ENCODE measurements at places on chromosomes 1 and 21.

GRCh38 chr1:87474098-87474497, 145.4 kb downstream of the LMO4 start:
- DNase-seq, result no peak

DNA sequence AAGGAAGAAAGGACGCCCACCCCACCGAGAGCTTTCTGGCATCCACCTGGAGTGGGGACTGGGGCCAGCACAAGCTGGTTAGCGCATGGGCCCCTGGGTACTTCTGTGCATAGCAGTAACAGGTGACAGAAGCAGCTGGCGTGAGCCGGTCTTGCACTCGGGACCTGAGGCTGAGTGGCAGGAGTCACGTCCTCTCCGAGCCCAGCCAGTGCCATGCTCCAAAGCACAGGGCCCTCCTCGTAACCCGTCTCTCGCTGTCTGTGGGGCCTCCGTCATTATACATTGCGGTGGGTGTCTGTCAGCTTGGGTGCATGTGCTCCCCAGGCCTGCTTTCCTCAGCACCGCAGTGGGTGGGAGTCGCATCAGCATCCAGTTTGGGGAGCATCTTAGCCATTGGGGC, 87.6 kb upstream of the VAMP3 start:
- DNase-seq, result no peak

GRCh38 chr1:41723786-41724185, 194.9 kb downstream of the HIVEP3 start:
- DNase-seq, result no peak

DNA sequence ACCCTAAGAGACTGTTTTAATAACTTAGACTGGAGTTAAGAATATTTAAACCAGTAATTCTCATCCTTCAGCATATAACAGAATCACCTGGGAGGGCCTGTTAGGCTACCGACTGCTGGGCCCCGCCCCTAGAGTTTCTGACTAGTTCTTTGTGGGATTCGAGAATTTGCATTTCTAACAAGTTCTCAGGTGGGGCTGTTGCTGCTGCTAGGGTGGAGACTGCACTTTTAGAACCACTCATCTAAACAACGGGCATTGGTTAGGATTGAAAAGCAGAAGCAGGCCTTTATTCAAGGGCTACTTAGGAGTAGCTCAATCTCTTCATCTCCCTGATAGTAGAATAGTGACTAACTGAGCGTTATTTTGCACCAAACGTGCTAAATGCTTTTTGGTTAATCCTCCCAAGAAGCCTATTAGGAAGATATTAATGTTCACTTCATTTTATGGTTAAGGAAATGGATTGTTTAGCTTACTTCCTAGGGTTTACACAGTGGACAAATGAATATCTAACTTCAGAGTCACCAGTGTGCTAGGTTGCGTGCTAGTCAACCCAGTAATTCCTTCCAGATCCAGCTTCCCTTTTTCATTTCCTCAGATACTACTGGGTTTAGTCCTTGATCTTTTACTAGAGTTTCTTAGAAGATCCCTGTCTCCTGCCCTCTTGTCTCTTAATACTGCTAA, 31.1 kb upstream of the UAP1 start:
- no peak for DNase-seq

DNA sequence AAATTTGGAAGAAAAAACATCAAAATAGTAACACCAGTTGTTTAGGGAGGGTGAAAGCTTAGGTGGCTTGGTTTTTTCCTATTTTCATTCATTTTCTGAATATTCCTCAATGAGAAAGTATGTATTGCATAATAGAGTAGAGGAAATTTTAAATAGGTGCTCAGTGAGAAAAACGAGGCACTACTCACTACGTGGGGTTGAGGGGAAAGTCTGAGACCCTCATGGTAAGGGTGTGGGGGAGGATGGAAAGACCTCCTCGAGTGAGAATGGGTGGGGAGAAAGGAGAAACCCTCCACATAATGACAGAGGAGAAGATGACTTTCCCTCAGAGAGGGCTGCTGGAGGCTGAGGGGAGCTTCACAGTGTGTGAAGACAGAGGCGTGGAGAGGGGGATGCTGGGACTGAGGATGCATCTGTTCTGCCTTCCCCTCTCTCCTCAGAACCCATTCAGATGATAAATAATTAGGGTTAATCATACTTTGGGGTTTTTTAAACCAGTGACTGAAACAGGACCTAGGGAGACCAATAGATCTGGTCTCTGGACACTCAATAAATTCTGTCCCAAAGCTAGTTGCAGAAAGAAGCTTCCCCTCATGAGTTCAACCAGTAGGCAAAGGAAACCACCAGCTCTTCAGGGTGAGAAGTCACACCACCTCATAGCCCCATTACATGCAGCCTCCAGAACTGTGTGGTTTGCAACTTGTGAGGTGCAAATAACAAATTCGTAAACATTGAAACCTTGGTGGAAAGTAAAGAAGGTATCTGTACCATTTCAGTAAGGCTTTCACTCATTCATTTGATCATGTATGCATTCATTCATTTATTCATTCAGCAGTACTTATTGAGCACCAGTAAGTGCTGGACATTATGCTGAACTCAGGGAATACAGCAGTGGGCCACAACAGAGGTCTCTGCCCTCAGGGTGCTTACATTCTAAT, 17.1 kb downstream of the SLAMF7 start:
- peak; percentile 58 for DNase-seq

DNA sequence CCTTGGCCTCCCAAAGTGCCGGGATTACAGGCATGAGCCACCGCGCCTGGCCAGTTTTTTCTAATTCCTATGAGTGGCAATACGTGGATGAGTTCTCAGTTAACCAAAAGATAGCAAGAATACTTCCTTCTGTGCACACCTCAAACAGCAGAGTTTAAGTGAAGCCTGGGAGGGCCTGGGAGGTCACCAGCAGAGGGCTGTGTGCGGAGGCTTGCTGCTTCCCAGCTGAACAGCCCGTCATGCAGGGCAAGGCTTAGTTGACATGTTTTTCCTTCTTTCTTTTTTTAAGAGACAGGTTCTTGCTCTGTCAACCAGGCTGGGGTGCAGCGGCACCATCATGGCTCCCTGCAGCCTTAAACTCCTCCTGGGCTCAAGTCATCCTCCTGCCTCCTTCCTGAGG, 17.8 kb downstream of the GNG4 start:
- no peak for DNase-seq

GRCh38 chr21:40706176-40706575, 140.8 kb downstream of the DSCAM start:
- DNase-seq, result no peak

DNA sequence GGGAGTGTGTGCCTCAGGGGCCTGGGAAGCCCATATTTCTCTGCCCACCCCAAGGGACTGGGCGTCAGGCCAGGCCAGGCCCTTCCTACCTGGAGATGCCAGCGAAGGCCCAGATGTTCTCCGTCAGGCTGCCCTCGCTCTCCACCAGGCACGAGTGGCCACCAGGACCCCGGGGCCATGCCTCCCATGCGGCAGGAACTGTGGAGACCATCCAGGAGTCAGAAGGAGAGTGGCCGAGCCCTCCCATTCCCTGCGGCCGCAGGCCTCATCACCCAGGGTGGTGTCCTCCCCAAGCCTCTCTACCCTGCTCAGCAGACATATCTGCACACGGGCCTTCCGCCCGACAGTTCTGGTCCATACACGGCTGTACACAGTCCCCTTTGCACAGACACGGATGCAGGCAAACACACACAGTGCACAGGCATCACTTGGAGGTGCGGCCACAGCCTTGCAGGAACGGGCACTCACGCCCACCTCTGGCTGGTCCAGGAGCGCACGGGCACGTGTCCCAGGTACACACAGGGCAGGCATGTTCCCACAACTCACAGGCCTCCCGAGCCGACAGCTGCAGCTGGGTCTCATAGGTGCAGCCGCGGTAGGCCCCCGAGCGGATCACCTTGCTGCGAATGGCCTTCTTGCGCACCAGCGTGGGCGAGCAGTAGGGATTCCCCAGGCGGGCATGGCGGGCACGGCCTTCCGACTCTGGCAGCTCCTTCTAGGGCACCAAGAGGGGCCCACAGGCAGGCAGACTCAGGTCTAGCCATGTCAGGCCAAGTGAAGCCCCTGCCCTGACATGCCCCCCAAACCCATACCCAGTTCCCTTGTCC, 5.9 kb upstream of the KIF17 start:
- DNase-seq, result peak; percentile 2

DNA sequence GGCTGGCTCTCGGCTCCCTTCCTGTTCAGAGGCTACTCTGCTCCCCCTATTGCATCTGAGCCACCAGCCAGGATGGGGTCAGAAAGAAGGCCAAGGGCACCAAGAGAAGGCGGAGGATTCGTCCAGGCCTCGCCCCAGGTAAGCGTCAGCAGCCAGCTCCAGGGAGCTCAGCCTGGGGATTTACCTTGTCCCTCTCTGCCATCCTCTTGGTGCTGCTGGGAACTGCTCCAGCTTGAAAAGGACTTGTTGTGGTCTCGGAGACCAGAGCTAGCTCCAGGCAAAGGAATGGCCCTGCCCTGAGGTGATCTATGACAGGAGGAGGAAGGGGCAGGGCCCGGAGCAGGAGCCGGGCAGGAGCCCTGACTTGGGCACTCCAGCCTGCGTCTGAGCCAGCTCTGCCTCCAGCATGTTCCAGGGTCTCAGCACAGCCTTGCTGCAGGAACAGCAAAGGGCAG, 113.7 kb upstream of the IFFO2 start:
- DNase-seq, result no peak

DNA sequence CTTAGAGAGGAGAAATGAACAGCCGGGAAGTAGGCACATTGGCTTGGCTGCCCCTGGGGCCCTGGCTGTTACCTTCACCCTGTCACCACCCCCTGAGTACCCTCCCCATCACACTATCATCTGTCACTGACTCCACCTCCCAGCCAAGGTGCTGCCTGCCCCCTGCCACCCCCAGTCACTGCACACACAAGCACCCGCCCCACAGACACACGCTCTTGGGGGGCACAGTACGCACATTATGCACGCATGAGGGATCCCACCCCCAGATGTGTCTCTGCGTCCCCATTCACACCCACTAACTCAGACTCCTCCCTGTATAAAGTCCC, 223.3 kb downstream of the PTPRU start:
- no peak for DNase-seq

GRCh38 chr1:185956881-185957280, 222.7 kb downstream of the HMCN1 start:
- no peak for DNase-seq

GRCh38 chr1:21904704-21905520, 32.2 kb downstream of the HSPG2 start:
- peak; percentile 38 for DNase-seq

- peak; percentile 37 for DNase-seq
Measured at GRCh38 chr21:35933466-35933865, 126.9 kb downstream of the SETD4 start.

GRCh38 chr1:78165816-78166215, 120.0 kb downstream of the GIPC2 start:
- DNase-seq, result no peak

DNA sequence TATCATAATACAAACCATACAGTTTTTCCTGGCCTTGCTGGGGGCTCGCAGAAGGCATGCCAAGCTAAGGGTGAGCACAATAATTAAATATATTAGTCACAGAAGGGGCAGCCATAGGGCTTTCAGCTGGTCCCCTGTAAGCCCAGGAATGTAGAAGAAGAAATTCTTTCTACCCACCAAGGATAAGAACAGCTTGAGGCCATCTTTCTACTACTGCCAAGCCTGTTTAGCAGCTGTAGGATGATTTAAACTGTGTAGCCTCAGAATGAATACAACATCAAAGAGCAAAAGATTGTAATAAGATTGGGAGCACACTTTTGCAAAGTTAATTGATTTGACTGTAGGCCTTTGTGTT, 171.5 kb downstream of the LRRC7 start:
- no peak for DNase-seq

GRCh38 chr1:65793359-65793732, 651 bp downstream of the PDE4B start:
- DNase-seq, result no peak

DNA sequence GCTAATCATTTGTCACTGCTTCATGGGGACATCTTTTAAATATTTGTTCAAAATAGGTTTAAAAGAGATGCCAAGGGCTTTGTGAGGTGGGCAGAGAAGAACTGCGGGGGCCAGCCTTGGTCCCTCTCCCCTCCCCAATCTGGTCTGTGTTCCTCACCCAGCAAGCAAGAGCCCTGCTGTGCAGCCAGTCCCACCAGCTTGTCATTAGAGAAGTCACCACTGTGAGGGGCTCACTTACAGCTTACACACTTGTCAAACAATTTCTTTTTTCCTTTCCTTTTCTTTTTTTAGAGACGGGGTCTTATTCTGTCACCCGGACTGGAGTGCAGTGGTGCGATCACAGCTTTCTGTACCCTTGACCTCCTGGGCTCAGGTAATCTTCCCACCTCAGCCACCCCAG, 10.4 kb upstream of the CDK18 start:
- DNase-seq, result no peak

DNA sequence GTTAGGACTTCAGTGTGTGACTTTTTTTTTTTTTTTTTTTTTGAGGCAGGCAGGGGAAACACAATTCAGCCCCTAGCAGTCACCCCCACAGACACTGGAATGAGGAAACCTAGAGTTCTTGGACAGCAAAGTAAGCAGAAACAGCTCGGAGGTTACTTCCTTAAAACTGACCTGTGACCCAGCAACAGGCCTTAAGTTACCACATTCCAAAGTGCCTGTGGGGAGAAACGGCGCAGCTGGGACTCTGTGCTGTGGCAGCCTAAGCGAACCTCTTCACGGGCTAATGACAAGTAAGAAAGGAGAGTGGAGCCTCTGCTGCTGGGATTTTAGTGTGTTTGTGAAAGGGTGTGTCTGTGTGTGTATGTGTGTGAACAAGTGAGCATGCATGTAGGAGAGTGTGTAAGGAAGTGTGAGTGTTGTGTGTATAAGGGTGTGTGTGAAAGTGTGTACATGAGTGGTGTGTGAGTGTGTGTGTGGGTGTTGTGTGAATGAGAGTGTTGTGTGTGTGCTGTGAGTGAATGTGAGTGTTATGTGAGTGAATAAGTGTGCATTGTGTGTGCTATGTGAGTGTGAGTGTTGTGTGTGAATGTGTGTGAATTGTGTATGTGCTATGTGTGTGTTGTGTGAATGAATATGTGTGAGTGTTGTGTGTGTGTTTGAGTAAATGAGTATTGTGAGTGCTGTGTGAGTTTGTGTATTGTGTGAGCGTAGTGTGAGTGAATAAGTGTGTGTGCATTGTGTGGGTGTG, 180.8 kb downstream of the BRINP2 start:
- no peak for DNase-seq

- DNase-seq, result no peak
Measured at GRCh38 chr21:40021558-40022351, 154.5 kb downstream of the PCP4 start.

- no peak for DNase-seq
Measured at GRCh38 chr1:18564676-18565075, 66.0 kb upstream of the PAX7 start.

DNA sequence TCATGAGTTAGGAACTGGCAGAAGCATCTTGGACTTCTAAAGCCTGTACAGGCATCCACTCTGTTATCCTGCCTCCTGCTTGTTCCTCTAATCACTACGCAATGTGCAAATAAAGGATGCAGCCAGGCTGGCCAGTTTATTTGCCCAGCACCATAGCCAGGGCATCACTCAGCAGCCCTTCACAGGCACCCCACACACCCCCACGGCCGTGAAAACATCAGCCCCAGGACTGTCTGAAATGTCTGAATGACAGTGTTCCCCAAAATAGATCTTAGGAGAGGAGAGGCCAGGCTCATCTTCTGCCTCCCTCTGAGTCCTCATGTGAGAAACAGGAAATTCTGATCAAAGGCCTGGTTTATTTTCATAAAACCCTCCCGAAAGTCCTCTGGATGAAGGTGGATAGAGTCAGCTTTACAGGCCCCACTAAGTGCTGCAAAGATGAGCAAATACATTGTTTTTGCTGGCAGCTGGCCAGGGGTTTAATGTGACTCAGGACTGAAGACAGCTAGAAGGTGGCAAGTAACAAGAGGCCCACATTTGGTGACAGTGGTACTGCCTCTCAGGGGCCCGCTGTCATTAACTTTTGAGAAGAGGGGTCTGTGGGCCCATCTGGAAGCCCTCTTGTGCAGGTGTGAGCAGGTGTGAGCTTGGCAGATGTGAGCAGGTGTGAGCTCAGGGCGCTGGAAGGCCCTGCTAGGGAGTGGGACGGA, 32.9 kb downstream of the GRHL3 start:
- DNase-seq, result peak; percentile 94

Measured in activated naive CD4-positive, alpha-beta T cell treated with anti-CD3 and anti-CD28 coated beads for 36 hours (primary cell).